ENCODE measurements at places on chromosomes 13 and 19. TPM values are rescaled to one million over a fixed set of nuclear protein-coding genes. Genes with fewer than 3 reads are reported as not detected.

LILRA6 gene
- total RNA-seq = 0.99 TPM

- H3K27me3 ChIP-seq = no peaks in the 10 kb centered on the region
- no peaks in the 10 kb centered on the region for H3K36me3 ChIP-seq
- no peaks in the 10 kb centered on the region for H3K4me1 ChIP-seq
Observed at GRCh38 chr19:51200071-51200666, 24.7 kb upstream of the CD33 start.

DNA sequence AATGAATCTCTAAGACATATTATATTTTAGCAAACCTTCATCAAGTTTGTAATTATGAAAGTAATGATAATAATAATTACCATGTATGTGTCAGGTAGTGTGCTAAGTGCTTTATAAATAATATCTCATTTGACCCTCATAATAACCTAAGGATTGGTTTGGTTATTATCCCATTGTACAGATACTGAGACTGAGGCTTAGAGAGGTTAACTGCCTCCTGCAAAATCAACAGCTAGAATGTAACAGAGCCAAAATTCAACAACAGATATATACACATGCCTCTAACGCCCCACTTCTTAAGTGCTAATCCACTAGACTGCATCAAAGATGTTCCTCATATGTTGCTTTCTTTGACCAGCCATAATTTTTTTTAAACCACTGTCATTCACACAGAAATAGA, 140.8 kb downstream of the ZAR1L start:
- peaks cover 28% of the 10 kb centered on the region for H3K36me3 ChIP-seq
- no peaks in the 10 kb centered on the region for H3K4me1 ChIP-seq
- no peaks in the 10 kb centered on the region for H3K27me3 ChIP-seq
- no peak overlapping the region for H3K4me3 ChIP-seq
- no peak for DNase-seq

DNA sequence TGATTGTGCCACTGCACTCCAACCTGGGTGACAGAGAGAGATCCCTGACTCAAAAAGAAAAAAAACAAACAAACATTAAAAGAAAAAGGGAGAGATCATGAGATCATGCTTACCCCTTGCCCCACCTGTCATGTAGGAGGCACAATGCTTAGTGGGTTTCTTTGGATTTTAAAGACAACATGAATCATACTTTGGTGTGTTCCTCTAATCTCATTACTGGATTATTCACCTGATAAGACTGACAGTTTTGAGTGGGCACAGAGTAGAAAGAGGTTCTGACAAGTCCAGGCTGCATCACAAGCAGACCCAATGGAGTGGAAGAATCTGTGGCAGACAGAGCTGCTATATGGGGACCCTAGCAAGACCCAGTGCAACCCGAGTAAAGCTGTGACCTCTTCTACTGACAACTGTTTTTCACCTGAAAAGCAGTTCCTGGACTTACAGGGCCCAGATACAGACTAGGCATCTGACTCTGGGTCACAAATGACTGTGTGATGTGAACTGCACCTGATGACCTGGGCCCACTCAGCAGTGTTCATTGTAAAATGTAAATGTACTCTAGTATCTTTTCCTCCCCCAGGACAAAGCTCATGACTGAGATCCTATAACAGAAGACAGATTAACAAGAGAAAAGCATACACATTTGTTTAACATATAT, 28.9 kb upstream of the USP12 start:
- no peak for DNase-seq
- H3K4me3 ChIP-seq = no peak overlapping the region
- no peaks in the 10 kb centered on the region for H3K4me1 ChIP-seq
- no peak overlapping the region for H3K27ac ChIP-seq
- H3K27me3 ChIP-seq = no peaks in the 10 kb centered on the region

DNA sequence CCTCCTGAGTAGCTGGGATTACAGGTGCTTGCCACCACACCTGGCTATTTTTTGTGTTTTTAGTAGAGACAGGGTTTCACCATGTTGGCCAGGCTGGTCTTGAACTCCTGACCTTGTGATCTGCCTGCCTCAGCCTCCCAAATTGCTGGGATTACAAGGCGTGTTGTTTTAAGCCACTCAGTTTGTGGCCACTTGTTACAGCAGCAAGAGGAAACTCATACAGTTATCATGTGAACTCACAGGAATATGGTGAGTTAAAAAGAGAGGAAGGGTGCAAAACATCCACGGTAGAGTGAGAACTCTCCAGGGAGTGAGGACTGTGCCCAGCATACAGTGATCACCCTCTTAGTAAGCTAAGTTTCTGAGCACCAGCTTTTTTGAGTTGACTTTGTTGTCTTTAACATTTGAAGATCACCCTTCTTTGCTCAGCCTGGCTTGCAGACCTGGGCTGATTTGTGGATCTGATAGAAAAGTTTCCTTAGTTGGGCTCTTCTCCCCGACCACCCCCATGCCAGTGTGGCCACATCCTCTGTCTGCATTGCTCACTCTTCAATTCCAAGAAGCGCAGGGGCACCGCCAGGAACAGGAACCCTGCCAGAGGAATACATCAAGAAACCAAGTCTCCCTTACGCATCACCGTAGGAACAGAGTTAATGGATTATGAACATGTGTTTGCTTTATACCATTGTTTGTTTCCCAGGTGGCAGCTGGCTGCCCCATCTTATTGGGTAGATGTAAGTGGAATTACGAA, 16.0 kb downstream of the ALOX5AP start:
- DNase-seq = peak; percentile 47
- H3K36me3 ChIP-seq = no peaks in the 10 kb centered on the region

DNA sequence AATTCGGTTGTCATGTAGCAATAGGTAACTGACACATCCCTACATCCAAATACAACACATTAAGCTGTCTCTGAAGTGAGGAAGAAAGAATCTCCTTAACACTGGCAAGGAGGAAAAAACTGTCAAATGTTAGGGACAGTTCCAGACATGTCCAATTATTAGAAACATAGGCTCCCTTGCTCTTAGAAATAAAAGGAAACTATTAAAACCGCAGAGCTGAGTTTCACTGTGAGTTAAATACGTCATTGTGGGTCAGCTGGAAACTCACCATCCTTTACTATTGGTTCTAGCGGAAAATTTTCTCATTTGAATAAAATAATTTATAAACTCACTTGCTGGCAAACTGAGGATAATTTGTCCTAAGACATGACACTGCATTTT, 40.7 kb downstream of the STARD13 start:
- H3K27ac ChIP-seq = no peak overlapping the region
- H3K36me3 ChIP-seq = peaks cover 5% of the 10 kb centered on the region
- H3K4me1 ChIP-seq = no peaks in the 10 kb centered on the region
- no peak for DNase-seq
- H3K27me3 ChIP-seq = no peaks in the 10 kb centered on the region
- H3K4me3 ChIP-seq = no peak overlapping the region

IGSF23 gene
- not detected for total RNA-seq

GAPDHS gene
- 0.11 TPM for total RNA-seq

IGFL4 gene
- total RNA-seq = 3.3 TPM

DNA sequence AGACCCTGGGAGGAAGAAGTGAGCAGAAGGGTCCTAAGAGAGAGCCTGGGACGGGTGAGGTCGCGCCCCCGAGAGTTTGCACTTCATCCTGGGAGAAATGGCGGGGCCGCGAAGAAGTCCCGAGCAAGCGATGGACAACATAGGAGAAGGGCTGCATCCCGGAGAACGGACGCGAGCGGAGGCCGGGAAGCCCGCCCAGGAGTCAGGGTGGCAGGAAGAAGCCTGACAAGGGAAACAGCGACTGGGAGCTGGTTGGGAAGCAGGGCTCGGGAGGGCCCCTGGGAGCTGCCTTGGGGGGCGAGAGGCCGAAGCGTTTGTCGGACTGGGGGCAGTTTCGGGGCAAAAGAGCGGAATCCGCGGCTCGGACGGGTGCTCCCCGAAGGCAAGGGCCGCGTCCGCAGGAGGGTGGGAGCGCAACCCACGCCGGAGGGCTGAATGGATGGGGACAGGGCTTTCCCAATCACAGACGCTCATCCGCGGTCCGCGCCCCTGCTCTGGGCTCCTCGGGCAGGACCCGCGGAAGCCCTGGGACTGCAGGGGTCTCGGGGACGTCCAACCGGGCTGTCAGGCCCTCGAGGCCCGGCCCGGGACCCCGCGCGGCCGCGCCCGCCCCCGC, 469 bp downstream of the ABHD17A start:
- H3K4me1 ChIP-seq = peaks cover 52% of the 10 kb centered on the region
- no peaks in the 10 kb centered on the region for H3K27me3 ChIP-seq
- peaks cover 36% of the 10 kb centered on the region for H3K36me3 ChIP-seq
- H3K4me3 ChIP-seq = peak overlapping the region; percentile 89
- peak overlapping the region; percentile 86 for H3K27ac ChIP-seq
- DNase-seq = no peak

FCER2 gene
- 0.59 TPM for total RNA-seq

DNA sequence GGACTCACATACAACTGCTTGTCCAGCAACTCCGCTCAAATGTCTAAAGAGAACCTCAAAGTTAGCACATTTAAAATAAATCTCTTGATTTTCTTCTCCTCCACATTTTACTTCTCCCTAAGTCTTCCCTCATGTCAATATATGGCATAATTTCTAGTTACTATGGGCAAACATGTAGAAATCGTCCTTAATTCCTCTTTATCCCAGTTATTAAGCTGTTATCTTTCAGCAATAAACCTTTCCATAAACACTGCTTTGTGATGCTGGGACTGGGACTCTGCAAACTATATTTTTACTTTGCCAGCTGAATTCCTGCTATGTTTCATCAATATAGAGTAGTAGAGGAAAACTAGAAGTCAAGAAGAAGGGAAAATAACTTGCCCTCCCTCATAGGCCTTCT, 99.7 kb downstream of the KCNRG start:
- no peaks in the 10 kb centered on the region for H3K27me3 ChIP-seq
- H3K4me1 ChIP-seq = no peaks in the 10 kb centered on the region
- H3K27ac ChIP-seq = no peak overlapping the region
- DNase-seq = no peak
- H3K36me3 ChIP-seq = no peaks in the 10 kb centered on the region
- H3K4me3 ChIP-seq = no peak overlapping the region

DNA sequence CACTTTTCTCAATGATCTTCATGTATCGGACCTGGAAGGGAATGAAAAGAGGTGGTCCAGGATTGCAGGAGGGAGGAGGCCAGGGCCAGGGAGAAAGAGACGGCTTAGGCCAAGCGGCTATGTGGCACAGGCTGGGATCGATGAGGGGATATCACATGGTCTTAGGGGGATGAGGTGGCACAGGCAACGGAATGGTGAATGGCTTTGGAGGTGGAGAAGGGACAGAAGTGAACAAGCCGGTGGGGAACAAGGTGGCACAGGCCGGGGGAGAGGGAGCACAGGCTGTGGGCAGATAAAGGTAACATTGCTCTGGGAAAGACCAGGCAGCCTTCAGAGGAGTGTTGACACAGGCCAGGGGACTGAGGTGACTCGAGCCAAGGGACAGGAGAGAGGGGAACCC, 5.7 kb upstream of the CDKN2D start:
- no peak overlapping the region for H3K4me3 ChIP-seq
- peaks cover 17% of the 10 kb centered on the region for H3K4me1 ChIP-seq
- H3K27me3 ChIP-seq = no peaks in the 10 kb centered on the region
- DNase-seq = no peak

IL4I1 gene
- total RNA-seq = 0.33 TPM

ELSPBP1 gene
- total RNA-seq = not detected

ASF1B gene
- total RNA-seq = 11.5 TPM

S1PR5 gene
- 1.3 TPM for total RNA-seq

DNA sequence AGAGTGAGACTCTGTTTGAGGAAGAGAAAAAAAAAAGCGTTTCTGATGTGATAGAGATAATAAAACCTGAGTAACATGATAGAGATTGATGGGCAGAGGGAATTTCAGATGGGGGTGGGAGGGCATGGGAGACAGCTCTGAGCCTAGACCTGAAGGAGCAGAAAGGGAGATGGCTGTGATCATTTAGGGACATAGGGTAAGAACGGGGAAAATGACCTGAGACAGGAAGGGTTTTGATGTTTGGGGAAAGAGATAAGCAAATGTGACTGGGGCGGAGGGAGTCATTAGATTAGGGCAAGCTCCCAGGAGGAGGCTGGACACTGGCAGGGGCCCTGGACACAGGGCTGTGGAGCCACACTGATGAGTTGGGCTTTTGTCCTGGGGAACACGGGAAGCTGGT, 6.1 kb downstream of the ZNF320 start:
- no peak overlapping the region for H3K4me3 ChIP-seq
- H3K4me1 ChIP-seq = peaks cover 3% of the 10 kb centered on the region
- DNase-seq = no peak
- peaks cover 50% of the 10 kb centered on the region for H3K36me3 ChIP-seq

TRPC4 gene
- total RNA-seq = 10.6 TPM

DNA sequence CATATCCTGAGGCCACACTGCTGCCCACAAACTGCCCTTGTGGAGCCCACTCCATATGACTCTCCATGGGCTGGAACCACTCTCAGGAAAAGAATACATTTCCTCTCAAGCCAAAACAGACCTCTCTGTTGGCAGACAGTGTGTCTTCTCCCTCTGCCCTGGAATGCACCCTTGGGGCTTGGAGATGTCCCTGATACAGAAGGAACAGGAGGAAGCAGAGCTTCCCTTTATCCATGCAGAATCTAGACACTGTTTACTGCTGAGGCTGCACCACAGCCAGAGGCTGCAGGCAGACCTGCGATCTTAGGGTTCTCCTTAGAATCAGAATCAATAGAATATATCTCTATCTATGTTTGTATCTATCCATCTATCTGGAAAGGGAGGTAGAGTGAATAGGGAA, 26.8 kb upstream of the CYP4F8 start:
- DNase-seq = no peak
- H3K27ac ChIP-seq = no peak overlapping the region
- no peaks in the 10 kb centered on the region for H3K36me3 ChIP-seq
- peaks cover 10% of the 10 kb centered on the region for H3K27me3 ChIP-seq

GRCh38 chr13:113970810-113971470, 2.9 kb downstream of the C13orf46 start:
- H3K27me3 ChIP-seq = no peaks in the 10 kb centered on the region
- DNase-seq = no peak
- peaks cover 92% of the 10 kb centered on the region for H3K36me3 ChIP-seq
- H3K4me1 ChIP-seq = no peaks in the 10 kb centered on the region
- H3K4me3 ChIP-seq = no peak overlapping the region

Measured in spinal cord (tissue), 10 donors.